ENCODE measurements at places on chromosomes 11 and 22.

DNA sequence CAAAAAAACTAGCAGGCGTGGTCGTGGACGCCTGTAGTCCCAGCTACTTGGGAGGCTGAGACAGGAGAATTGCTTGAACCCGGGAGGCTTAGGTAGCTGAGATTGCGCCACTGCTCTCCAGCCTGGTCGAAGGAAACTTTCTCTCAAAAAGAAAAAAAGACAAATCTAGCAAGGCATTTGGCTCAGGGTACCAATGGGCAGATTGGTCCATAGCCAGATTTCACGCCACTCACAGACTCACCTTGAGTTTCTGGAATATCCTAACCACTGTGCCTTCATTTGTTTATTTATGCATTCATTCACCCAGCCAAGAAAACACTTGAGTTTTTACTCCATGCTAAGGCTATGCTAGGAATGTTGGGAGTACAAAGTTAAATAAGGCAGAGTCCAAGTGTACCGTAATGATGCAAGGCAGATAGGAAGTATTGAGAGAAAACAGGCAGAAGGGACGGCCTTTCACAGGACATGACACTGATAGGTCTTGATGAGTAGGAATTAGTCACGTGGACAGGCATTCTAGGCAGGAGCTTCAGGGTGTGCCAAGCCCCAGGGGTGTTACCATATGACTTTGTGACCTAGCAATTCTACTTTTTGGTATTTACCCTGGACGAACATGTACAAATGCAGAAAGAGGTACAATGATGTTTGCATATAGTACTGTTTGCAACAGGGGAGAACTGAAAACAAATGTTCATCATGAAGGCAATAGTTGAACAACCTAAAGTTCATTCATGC is 3.0 kb upstream of the PACSIN3 start:
- no peak for DNase-seq
- H3K4me3 ChIP-seq = no peak overlapping the region
- no peaks in the 10 kb centered on the region for H3K4me1 ChIP-seq
- no peak overlapping the region for H3K27ac ChIP-seq
- H3K36me3 ChIP-seq = peaks cover 2% of the 10 kb centered on the region

- DNase-seq = peak; percentile 83
- no peaks in the 10 kb centered on the region for H3K36me3 ChIP-seq
- peaks cover 2% of the 10 kb centered on the region for H3K4me1 ChIP-seq
- no peak overlapping the region for H3K27ac ChIP-seq
Measured at GRCh38 chr11:128653801-128654231, 40.1 kb upstream of the FLI1 start.

- DNase-seq = no peak
- H3K36me3 ChIP-seq = peaks cover 2% of the 10 kb centered on the region
- no peak overlapping the region for H3K4me3 ChIP-seq
- no peaks in the 10 kb centered on the region for H3K4me1 ChIP-seq
Measured at GRCh38 chr11:130706572-130706971, 209.7 kb downstream of the SNX19 start.

DNA sequence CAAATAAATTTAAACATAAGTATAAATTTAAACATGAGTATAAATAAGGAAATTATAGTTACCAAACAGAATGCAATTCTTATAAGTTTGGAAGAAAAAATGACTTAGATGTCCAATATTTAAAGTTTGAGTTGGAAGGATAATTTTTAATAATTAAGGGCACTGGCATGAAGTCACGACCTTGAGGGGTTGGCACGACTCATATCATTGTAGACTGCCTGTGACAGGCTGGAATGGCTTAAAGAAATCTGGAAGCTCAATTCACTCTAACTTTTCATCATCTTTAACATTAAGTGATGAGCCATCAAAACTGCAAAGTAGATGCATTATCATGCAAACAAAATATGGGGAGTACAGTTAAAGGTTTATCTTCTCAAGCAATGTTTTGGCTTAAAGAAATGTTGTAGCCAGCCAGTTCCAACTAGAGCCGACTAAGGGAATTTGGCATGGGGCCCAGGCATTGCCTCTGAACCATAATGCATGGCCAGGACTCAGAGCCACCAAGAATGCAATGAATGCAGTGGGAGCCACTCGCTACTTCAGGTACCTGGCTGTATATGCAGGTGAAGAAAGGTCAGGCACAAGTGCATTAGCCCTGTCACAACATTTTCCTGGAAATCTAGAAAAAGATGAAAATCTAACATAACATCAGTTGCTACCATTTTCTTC is 33.4 kb downstream of the PGR start:
- no peak overlapping the region for H3K4me3 ChIP-seq
- H3K27ac ChIP-seq = no peak overlapping the region
- H3K4me1 ChIP-seq = no peaks in the 10 kb centered on the region
- no peaks in the 10 kb centered on the region for H3K27me3 ChIP-seq
- DNase-seq = no peak

GRCh38 chr11:61754534-61755482 is 2.4 kb downstream of the MYRF start:
- H3K4me1 ChIP-seq = peaks cover 4% of the 10 kb centered on the region
- no peaks in the 10 kb centered on the region for H3K36me3 ChIP-seq
- H3K27ac ChIP-seq = no peak overlapping the region
- H3K4me3 ChIP-seq = no peak overlapping the region

GRCh38 chr11:99513368-99513767 is 492.6 kb downstream of the CNTN5 start:
- no peak overlapping the region for H3K27ac ChIP-seq
- no peak for DNase-seq
- H3K4me1 ChIP-seq = no peaks in the 10 kb centered on the region
- H3K4me3 ChIP-seq = no peak overlapping the region
- H3K36me3 ChIP-seq = no peaks in the 10 kb centered on the region

DNA sequence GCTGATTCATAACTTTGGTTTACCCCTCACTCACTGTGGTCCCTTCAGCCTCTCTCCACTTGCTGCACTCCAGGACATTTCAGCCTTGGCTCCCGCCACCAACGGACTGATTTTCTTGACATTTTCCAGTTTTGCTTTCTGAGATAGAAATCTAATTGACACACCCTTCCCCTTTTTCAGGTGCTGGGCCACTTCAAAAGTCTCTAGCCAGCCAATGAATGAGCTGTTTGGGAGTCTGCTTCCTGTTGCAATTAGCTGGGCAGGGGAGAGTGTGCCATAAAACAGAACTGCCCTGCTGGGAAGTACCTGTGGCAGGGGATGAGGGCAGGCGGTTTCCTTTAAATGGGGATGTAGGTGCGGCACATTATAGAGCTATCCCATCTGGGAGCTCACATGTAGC is 21.1 kb upstream of the PLET1 start:
- no peak overlapping the region for H3K4me3 ChIP-seq
- H3K36me3 ChIP-seq = no peaks in the 10 kb centered on the region

- DNase-seq = no peak
- no peaks in the 10 kb centered on the region for H3K27me3 ChIP-seq
- no peaks in the 10 kb centered on the region for H3K4me1 ChIP-seq
- no peak overlapping the region for H3K27ac ChIP-seq
- H3K4me3 ChIP-seq = no peak overlapping the region
Measured at GRCh38 chr11:36057379-36058042, 113.6 kb downstream of the LDLRAD3 start.

GRCh38 chr11:17578958-17579357 is 31.9 kb downstream of the OTOG start:
- no peaks in the 10 kb centered on the region for H3K36me3 ChIP-seq
- DNase-seq = no peak
- H3K27ac ChIP-seq = no peak overlapping the region
- no peak overlapping the region for H3K4me3 ChIP-seq
- no peaks in the 10 kb centered on the region for H3K27me3 ChIP-seq

DNA sequence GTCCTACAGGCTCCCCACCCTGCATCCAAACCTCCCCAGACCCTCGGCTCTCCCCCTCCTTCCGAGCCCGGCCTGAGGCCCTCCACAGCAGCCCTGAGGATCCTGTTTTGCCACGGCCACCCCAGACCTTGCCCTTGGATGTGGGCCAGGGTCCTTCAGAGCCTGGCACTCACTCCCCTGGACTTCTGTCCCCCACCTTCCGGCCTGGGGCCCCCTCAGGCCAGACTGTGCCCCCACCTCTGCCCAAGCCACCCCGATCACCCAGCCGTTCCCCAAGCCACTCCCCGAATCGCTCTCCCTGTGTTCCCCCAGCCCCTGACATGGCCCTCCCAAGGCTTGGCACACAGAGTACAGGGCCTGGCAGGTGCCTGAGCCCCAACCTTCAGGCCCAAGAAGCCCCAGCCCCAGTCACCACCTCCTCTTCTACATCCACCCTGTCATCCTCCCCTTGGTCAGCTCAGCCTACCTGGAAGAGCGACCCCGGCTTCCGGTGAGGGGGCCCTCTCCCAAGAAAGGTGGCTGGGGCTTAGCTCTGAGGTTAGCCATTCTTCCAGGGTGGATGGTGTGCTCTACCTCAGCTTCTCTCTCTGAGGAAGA is 2.9 kb downstream of the INPP5J start:
- no peaks in the 10 kb centered on the region for H3K36me3 ChIP-seq
- no peaks in the 10 kb centered on the region for H3K27me3 ChIP-seq
- H3K4me3 ChIP-seq = no peak overlapping the region
- no peak overlapping the region for H3K27ac ChIP-seq
- H3K4me1 ChIP-seq = peaks cover 5% of the 10 kb centered on the region

GRCh38 chr11:44563711-44564110 is 1.8 kb upstream of the CD82 start:
- DNase-seq = no peak
- no peak overlapping the region for H3K27ac ChIP-seq
- no peaks in the 10 kb centered on the region for H3K4me1 ChIP-seq
- H3K4me3 ChIP-seq = no peak overlapping the region
- H3K36me3 ChIP-seq = no peaks in the 10 kb centered on the region

- no peaks in the 10 kb centered on the region for H3K4me1 ChIP-seq
- H3K36me3 ChIP-seq = no peaks in the 10 kb centered on the region
- no peak overlapping the region for H3K27ac ChIP-seq
Measured at GRCh38 chr11:72553706-72554105, 119.4 kb upstream of the CLPB start.

- H3K27me3 ChIP-seq = no peaks in the 10 kb centered on the region
- no peak overlapping the region for H3K27ac ChIP-seq
- H3K4me3 ChIP-seq = no peak overlapping the region
- no peak for DNase-seq
- peaks cover 9% of the 10 kb centered on the region for H3K4me1 ChIP-seq
Measured at GRCh38 chr11:30553521-30554110, 32.5 kb downstream of the MPPED2 start.

DNA sequence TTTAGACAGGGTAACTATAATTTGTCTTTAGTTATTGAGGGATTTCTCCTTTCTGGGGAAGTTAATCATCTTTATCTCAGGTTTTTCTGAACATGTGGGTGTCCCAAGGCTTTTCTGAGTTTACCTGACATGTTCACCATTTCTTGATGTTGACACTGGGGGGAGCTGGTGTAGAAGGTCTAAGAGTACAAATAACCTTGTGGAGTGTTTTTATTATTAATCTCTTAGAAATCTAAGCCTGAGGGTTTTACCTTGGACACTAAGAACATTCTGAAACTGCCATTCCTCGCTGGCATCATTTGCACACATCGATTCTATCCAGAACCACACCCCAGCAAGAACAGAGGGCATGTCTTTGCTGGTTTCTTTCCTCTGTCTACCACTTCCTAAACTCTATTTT is 15.6 kb upstream of the C11orf91 start:
- DNase-seq = no peak
- no peak overlapping the region for H3K27ac ChIP-seq
- no peaks in the 10 kb centered on the region for H3K4me1 ChIP-seq
- no peaks in the 10 kb centered on the region for H3K27me3 ChIP-seq

DNA sequence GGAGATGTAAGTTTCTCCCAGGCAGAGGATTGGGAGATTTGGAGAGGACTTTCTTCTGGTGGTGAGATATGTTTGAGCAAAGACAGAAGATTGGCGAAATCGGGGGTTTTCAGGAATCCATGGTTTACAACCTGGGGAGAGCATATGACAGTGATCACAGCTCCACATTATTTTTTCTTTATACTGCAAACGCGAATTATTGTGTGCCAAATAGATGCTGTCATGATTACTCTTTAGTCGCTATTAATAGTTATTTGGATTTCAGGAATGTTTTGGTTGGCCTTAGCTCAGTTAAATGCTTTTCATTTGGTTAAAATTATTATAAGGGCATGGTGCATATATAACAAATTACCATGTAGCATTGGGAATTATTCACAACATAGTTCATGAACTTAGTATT is 15.2 kb downstream of the ATXN10 start:
- no peaks in the 10 kb centered on the region for H3K27me3 ChIP-seq
- no peak for DNase-seq
- peaks cover 11% of the 10 kb centered on the region for H3K36me3 ChIP-seq

- H3K4me1 ChIP-seq = no peaks in the 10 kb centered on the region
- no peaks in the 10 kb centered on the region for H3K36me3 ChIP-seq
- H3K27ac ChIP-seq = no peak overlapping the region
Measured at GRCh38 chr11:19187833-19188258, 13.9 kb downstream of the CSRP3 start.

DNA sequence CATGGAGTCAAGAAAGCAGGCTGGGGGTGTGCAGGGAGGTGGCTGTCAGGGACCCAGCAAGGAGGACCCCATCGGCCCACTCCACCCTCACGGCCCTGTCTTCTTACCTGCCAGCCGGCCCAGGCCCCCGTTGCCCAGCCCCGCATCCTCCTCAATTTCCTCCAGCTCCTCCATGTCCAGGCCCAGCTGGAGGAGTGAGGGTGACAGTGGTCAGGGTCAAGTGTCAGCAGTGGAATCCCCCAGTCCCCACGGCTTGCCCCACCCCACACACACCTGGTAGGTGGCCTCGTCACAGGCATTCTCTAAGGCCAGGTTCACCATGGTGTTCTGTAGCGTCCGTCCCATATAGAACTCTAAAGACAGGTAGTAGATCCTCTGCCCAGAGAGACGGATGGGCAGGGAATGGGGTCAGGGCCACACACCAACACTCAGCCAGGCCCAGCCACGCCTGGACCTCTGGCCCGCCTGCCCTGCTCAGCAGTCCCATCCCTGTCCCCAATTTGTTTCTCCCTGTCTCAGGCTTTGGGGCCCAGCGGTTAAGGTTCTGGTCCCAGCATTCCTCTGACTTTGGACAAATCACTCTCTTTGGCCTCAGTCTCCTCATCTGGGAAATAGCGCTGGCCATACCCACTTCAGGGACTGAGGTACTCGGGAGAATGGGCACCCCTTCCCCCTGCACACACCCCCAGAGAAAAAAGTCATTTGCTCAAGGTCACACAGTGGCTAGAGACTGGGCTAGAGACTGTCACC is 1.3 kb downstream of the PYGM start:
- H3K36me3 ChIP-seq = peaks cover 8% of the 10 kb centered on the region
- peak; percentile 25 for DNase-seq

- DNase-seq = no peak
- no peak overlapping the region for H3K27ac ChIP-seq
- no peak overlapping the region for H3K4me3 ChIP-seq
- H3K27me3 ChIP-seq = no peaks in the 10 kb centered on the region
- no peaks in the 10 kb centered on the region for H3K4me1 ChIP-seq
Measured at GRCh38 chr11:46208803-46209202, 68.7 kb upstream of the CREB3L1 start.
